ENCODE measurements at places on chromosomes 12 and 14. TPM values are rescaled to one million over a fixed set of nuclear protein-coding genes. Genes with fewer than 3 reads are reported as not detected.

DNA sequence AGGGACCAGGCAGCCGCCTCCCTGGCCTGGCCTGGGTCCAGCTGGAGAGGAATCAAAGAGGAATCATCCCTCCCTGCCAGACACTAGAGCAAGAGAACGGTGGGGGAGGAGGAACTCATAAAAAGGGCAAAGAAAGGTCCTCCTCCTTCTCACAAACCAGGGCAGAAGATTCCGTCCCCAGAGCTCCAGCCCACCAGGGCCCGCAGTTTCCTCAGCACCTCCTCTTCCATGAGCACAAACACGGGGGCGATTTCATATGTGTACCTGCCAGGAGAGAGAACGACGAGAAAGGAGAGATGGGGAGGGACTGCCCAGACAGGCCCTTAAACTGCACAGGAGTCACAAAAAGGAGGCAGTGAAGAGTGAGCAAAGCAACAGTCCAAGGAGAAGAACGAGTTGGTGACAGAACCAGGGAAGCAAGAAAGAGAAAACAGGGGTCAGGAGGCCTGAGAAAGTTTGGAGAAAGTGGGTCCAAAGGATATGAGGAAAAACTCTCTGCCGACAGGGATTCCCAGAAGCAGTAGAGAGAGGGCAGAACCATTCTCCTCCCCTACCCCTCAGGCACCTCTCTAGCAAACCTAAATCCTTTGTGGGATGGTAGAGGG, 8.7 kb upstream of the ZNF740 start:
- DNase-seq, result no peak
- no peaks in the 10 kb centered on the region for H3K27me3 ChIP-seq
- H3K27ac ChIP-seq, result peak overlapping the region; percentile 55
- H3K4me1 ChIP-seq, result peaks cover 29% of the 10 kb centered on the region
- peaks cover 31% of the 10 kb centered on the region for H3K36me3 ChIP-seq

DNA sequence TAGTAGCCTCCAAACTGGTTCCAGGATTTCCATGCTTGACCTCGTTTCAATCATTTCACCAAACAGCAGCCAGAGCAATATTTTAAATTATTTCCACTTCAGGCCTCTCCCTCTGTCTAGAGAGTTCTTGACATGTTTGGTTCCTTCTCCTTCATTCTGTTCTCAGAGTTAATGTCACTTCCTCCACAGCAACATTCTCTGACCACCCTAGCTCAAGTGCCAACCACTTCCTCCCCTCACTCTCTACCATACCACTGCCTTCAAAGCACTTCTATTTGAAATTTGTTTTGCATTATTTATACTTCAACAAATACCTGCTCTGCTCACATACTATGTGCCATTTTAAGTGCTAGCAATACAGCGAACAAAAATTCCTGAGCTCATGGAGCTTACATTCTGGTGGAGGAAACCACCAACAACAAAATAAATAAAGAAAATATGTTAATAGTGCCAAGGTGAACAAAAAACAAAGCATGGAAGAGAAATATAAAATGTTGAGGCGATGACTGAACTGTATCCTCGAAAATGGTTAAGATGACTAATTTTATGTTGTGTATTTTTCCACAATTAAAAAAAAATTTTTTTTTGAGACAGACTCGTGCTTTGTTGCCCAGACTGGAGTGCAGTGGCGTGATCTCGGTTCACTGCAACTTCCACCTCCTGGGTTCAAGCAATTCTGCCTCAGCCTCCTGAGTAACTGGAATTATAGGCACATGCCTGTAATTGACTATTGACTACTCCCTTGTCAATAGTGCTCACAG, 17.3 kb downstream of the BAZ1A start:
- H3K4me3 ChIP-seq, result no peak overlapping the region
- no peak overlapping the region for H3K27ac ChIP-seq
- DNase-seq, result no peak
- H3K4me1 ChIP-seq, result no peaks in the 10 kb centered on the region
- peaks cover 48% of the 10 kb centered on the region for H3K36me3 ChIP-seq
- H3K27me3 ChIP-seq, result no peaks in the 10 kb centered on the region

GRCh38 chr14:39102969-39103957, at the start of gene SEC23A:
TSS of gene SEC23A (minus strand) at chr14:39103235. CDS start at chr14:39096118, 7,117 bp downstream.
- peak; percentile 98 for DNase-seq
- peak within 1 kb of the TSS; percentile 87 for H3K4me3 ChIP-seq
- peak within 1 kb of the TSS; percentile 100 for H3K27ac ChIP-seq
- no peaks in the 10 kb centered on the region for H3K36me3 ChIP-seq
- no peaks in the 10 kb centered on the region for H3K27me3 ChIP-seq
- peaks cover 53% of the 10 kb centered on the region for H3K4me1 ChIP-seq

CBLN3 gene
- 1.9 TPM for total RNA-seq

DNA sequence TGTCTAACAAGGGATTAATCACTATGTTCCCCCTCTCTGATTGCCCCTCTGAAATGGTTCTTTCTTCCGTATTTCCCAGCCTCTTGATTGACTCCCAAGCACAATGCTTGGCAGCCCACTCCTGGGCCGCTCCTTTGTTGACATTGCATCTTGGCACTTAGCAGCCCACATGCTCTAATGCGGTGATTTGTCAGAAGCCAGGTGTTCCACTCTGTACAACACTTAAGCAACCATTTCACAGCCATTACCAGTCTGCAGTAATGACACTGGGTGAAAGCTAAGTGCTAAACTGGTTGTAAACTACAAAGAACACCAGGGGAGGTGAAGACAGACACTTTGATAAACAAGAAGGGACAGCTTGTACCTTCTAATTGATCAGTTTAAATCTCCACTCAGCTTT, 353.5 kb downstream of the TMEM132D start:
- H3K4me3 ChIP-seq, result no peak overlapping the region
- no peaks in the 10 kb centered on the region for H3K27me3 ChIP-seq
- H3K27ac ChIP-seq, result no peak overlapping the region
- H3K4me1 ChIP-seq, result no peaks in the 10 kb centered on the region
- no peaks in the 10 kb centered on the region for H3K36me3 ChIP-seq

CYP46A1 gene
- total RNA-seq, result 1.5 TPM

DNA sequence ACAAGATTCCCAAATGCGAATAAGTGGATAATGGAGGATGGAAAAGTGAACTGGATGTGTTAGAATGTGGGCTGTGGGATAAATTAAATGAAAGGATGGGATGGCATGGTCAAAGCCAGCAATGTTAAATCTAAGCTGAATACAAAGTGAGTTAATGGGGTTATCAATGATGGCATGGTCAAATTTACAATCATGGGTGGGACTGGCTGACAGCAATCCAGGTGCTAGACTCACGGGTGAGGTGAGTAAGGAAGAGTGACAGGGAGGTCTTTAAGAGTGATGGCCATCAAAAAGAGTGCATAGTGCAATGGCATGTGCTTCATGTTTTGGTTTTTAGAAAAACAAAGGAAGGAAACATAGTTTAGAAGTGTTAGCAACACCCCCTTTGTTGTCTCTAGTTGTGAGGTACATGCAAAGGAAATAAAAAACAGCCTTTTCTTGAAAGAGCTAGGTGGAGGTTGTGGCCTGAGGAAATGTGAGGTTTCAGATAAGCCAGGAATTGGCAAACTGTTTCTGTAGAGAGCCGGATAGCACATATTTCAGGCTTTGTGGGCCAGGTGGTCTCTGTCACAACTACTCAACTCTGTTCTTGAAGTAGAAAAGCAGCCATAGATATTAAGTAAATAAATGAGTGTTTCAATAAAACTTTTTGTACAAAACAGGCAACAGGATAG, 328.7 kb downstream of the RPL10L start:
- no peaks in the 10 kb centered on the region for H3K27me3 ChIP-seq
- H3K4me3 ChIP-seq, result no peak overlapping the region
- DNase-seq, result no peak
- no peak overlapping the region for H3K27ac ChIP-seq

AHNAK2 gene
- 277 TPM for total RNA-seq

HSPB8 gene
- 447 TPM for total RNA-seq

SVOP gene
- total RNA-seq, result under 0.01 TPM

DNA sequence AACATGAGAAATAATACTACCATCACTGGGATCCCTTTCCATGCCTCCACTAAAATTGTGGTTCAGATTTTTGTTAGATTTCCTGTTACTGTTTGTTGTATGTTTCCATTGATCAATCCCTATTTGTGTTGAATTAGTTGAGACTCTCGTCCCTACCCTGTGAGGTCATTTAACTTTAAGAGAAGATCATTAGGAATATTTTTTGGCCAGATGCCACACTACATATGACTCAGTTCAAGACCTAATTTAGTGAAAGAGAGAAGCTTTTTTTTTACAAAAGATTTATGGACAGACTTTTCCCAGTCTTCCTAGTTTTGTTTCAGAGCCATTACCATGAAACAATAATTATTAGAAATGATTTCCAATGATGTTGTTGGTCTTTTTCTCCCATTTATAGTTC, 35.5 kb downstream of the CPSF6 start:
- no peak for DNase-seq
- H3K4me1 ChIP-seq, result peaks cover 9% of the 10 kb centered on the region
- no peaks in the 10 kb centered on the region for H3K27me3 ChIP-seq
- no peak overlapping the region for H3K4me3 ChIP-seq

GSKIP gene
- 22.0 TPM for total RNA-seq

CLEC4A gene
- 2.2 TPM for total RNA-seq

DNA sequence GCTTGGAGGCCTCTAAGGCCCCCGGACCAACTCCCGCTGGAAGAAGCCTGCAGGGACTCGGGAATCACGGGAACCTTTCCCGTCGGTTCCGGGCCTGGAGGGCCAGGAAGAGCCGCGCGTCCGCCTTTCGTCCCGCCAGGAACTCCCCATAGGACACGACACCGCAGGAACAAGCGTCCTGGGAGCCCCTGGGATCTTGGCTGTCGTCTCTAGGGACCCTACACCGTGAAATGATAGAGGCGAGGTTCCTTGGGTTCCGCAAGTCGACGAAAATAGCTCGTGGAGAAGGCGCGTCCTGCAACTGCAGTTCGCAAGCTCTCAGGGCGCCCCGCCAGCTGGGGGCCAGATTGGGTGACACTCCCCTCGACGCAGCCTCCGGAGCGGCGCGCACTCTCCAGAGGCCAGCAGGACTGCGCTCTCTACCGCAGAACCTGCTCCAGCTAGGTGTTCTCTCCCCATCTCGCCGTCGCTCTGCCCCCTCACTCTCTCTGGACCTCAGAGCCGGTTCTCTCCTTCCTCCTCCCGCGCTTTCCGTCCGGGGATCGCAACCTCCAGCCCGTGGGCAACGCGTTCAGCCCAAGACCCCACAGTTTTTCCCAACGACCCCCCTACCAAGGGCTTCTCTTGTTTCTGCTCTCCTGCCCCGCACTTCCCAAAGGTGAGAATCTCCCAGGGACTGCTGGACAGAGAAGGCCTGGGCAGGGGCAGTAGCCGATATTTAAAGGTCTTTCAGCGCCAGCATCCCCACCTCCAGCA, 776 bp downstream of the BMP4 start:
- H3K36me3 ChIP-seq, result peaks cover under 1% of the 10 kb centered on the region
- H3K4me3 ChIP-seq, result peak overlapping the region; percentile 64
- peak overlapping the region; percentile 72 for H3K27ac ChIP-seq
- peaks cover 21% of the 10 kb centered on the region for H3K4me1 ChIP-seq
- DNase-seq, result no peak
- H3K27me3 ChIP-seq, result no peaks in the 10 kb centered on the region

ITGB7 gene
- 1.7 TPM for total RNA-seq

PRH2 gene
- total RNA-seq, result not detected

DPPA3 gene
- total RNA-seq, result not detected

DNA sequence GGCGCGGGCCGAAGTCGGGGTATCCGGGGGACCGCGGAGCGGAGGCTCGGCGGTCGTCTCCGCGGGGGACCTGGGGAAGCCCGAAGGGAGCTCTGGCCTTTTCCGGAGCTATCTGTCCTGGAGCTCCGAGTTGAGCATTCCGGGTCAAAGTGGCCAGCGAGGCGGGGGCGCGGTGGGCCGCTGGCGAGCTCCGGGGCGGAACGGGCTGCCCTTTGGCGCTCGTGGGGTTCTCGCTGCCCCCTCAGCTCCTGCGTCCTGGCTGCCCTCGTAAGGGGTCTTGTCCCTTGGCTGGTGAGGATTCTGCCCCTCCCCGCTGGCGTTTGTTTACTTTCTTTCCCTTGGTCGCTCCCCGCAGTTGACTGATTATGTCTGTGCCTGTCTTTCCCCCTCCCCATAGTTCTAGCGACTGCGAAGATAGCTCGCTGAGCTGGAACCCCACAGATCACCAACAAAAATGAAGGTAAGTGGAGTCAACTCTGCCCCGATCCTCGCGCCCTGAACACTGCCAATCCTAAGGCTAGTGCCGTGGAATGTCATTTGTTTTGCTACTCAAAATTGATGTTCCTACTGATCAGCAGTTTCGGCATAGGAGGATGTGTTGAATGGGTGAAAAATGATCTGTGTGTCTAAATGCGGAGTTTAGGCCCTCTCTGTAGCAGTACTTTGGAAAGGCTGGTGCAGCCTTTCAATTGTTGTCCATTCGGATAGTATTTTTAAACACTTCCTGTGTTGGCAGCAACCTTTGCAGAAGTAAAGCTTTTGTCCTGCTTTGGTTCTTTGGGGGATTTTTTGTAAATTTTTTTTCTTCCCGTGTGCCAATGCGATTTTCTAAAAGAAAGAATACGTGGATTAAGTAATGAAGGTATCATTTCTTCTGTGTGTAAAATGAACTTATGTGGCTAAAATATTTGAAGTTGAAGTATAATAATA, 1.3 kb downstream of the ARID4A start:
- H3K27me3 ChIP-seq, result no peaks in the 10 kb centered on the region
- H3K4me3 ChIP-seq, result peak overlapping the region; percentile 93
- peaks cover 30% of the 10 kb centered on the region for H3K4me1 ChIP-seq
- peaks cover 20% of the 10 kb centered on the region for H3K36me3 ChIP-seq
- H3K27ac ChIP-seq, result peak overlapping the region; percentile 93

DNA sequence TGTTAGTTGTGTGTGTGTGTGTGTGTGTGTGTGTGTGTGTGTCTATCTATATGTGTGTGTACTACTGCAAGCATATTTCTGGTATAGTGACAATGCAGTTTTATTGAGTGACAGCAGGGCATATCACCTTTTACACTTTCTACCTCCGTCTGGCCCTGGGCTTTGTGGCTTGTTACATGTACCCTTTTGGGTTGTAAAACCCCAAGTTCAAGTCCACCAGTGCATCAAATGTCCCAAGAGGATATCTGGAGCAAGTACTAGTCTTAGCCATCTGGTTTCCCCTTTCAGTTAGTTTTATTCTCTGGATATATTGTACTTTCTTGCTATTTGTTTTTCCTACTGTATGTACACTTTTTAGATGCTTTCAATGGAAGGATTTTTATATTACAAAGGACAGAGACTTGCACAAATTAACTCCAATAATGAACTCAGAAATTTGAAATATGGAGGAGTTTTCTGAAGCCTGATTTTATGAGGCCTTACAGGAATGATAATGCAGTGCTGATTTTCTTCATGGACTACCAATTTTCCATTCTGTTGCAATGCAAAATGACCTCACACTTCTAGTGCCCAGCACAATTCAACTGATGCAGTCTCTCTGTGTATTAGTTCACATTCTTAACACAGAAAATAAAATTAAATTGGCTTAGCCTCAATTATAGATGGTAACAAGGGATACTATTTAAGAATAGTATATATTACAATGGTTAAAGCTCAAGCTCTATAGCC, 29.1 kb downstream of the SLC16A7 start:
- DNase-seq, result no peak
- no peak overlapping the region for H3K4me3 ChIP-seq
- no peaks in the 10 kb centered on the region for H3K36me3 ChIP-seq
- H3K4me1 ChIP-seq, result peaks cover 10% of the 10 kb centered on the region
- no peaks in the 10 kb centered on the region for H3K27me3 ChIP-seq

Measured in esophagus muscularis mucosa (tissue), 4 donors.